Dorsolateral prefrontal cortex (tissue), 122 donors: ENCODE measurements at places on chromosomes 7 and 10.

GRCh38 chr10:8137726-8138125 lies 83.2 kb downstream of the GATA3 start:
- no peak for DNase-seq

GRCh38 chr7:120724955-120725354 lies 133.0 kb downstream of the TSPAN12 start:
- no peak for DNase-seq

DNA sequence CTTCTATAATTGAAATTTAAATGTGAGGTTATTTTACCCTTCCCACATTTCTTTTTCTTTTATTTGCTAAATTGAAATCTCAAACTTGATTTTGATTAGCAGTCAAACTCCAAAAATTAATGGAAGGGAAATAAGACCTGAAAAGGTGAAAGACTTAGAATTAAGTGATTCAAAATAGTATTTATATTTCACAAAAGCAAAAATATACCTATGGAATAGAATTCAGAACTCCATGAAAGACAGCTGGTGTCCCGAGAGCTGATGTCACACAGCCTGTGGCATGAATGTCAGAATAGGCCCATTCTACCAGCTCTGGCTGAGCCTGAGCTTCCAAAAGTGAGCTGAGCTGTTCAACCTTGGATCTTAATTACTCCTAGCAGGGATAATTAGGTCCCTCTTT lies at the start of gene FAM24A:
FAM24A (plus strand) TSS at position 301 of the 400 bp plus-strand sequence. CDS start 1,025 bp downstream, outside the sequence.
- no peak for DNase-seq

GRCh38 chr7:142940966-142941535 lies 1.8 kb downstream of the LLCFC1 start:
- DNase-seq: no peak

- no peak for DNase-seq
Measured at GRCh38 chr7:91569728-91570457, 305.7 kb downstream of the FZD1 start.
